ENCODE measurements at places on chromosomes 5 and 9. TPM values are rescaled to one million over a fixed set of nuclear protein-coding genes. Genes with fewer than 3 reads are reported as not detected.

Gene GADD45G
- 0.33 TPM for total RNA-seq

Gene BAAT
- not detected for total RNA-seq

Gene TCERG1
- total RNA-seq, result 36.1 TPM

Gene NDUFS4
- total RNA-seq, result 144 TPM

Gene FGF10
- total RNA-seq, result not detected

Gene BRINP1
- 0.40 TPM for total RNA-seq

Data from mammary microvascular endothelial cell (primary cell).